ENCODE measurements at places on chromosomes 2 and 18.

DNA sequence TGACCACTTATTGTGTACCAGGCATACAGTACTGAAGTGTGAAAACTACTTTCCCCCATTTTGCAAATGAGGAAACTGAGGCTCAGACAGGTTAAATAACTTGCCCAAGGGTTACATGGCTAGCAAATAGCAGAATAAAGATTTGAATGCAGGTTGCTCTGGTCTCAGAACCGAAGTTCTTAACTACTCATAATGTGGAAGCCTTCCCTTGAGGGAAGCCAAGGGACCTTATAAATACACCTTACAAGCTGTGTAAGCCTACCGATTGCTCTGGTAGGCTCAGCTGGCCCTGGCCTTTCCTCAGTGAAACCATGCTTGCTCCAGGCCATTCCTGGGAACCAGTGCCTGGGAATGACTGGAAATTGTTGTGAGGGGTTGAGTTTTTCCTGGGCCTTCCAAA is 114.6 kb upstream of the CDCA7 start:
- DNase-seq: no peak

GRCh38 chr2:37080689-37081088 is 3.5 kb downstream of the HEATR5B start:
- no peak for DNase-seq

GRCh38 chr18:2923464-2923863 is 76.7 kb downstream of the EMILIN2 start:
- DNase-seq: no peak

GRCh38 chr2:120203251-120204021 is 19.8 kb downstream of the TMEM185B start:
- no peak for DNase-seq

DNA sequence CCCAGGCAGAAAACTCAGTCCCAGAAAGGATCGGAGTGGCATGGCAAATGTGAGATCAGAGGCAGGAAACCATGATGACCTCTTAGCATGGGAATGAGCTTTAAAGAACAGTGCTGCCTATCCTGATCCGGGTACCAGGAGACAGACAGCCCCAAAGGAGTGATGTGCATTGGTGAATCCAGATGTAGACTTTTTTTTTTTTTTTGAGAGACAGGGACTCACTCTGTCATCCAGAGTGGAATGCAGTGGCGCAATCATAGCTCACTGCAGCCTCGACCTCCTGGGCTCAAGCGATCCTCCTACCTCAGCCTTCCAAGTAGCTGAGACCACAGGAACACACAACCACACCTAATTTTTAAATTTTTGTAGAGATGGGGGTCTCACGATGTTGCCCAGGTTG is 122.7 kb downstream of the VAPA start:
- no peak for DNase-seq

DNA sequence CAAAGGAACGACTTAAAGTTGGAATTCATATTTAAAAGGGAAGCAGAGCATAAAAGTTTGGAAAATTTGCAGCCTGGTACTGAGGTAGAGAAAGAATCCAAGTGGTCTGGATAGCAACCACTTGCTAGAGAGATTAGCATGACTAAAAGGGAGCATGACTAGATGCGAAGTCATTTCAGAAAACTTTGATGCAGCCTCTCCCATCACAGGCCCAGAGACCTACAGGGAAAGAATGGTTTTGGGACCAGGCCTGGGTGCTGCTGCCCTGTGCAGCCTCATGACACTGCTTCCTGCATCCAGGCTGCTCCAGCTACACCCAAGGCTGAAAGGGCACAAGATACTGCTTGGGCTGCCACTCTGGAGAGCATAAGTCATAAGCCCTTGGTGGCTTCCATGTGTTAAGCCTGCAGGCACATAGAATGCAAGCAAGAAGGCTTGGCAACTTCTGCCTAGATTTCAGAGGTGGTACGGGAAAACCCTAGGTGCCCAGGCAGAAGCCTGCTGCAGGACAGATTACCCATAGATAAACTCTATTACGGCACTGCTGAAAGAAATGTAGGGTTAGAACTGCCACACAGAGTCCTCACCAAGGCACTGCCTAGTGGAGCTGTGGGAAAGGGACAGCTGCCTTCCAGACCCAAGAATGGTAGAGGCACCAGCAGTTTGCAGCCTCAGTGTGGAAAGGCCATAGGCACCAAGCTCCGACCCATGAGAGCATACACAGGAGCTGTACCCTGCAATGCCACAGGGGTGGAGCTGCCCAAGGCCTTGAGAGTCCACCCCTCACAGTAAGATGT is 12.6 kb upstream of the CHN1 start:
- DNase-seq: no peak

DNA sequence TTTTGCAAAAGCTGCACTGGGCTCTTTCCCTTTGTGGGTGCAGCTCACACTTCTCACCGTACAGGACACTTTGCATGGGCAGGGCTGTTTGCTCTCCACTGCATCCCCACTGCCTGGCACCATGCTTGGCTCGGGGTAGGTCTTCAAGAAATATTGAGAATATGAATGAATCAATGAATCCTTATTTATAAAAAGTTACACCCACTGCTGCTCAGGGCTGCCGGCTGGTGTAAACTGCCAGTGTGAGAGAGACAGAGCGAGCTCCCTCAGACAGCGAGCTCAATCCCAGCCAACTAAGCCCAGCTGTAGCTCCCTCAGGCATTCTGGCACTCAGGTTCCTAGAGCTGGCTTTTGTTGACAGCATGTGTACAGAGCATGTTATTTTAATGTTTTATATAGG is 3.4 kb downstream of the TMEM185B start:
- no peak for DNase-seq

GRCh38 chr18:21194871-21195771 is 46.9 kb upstream of the GREB1L start:
- DNase-seq: no peak

DNA sequence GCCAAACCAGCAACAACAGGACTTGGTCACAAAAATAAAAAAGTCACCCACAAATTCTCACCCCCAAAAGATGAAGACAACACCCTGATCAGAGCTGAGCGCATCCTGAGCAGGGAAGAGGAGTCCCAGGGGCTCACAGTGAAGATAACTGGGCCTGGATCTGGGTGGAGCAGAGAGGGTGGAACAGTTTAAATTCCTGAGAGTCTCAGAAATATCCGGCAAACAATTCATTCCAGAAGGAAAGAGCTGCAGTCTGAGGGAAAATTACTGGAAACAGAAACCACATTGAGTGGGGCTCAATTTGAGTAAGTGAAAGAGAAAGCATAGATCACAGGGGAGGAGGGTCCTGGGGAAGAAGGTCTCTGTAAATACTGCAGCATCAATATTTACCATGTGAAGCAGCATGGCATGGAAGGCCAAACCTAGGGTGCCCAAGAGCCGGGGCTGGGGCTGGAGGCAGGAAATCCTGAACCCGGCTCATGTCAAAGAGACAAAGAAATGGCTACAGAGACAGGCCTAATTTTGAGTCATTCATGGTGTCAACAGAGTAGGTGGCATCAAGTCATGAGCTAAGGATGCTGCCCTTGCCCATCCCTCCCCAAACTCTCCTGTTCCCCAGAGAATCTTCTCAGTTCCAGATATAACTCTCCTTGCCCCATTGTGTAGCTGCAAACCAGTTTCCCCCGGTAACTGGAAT is 61.4 kb upstream of the ZBTB7C start:
- no peak for DNase-seq

GRCh38 chr18:77151772-77152520 is 19.4 kb upstream of the MBP start:
- DNase-seq: no peak

- DNase-seq: no peak
Observed at GRCh38 chr18:59957957-59958356, 58.2 kb downstream of the PMAIP1 start.

GRCh38 chr2:24339856-24340262 is 20.5 kb downstream of the ITSN2 start:
- DNase-seq: no peak

GRCh38 chr2:7118606-7119131 is 201.5 kb downstream of the RNF144A start:
- no peak for DNase-seq

GRCh38 chr2:238720232-238720672 is 127.6 kb upstream of the TWIST2 start:
- DNase-seq: no peak

DNA sequence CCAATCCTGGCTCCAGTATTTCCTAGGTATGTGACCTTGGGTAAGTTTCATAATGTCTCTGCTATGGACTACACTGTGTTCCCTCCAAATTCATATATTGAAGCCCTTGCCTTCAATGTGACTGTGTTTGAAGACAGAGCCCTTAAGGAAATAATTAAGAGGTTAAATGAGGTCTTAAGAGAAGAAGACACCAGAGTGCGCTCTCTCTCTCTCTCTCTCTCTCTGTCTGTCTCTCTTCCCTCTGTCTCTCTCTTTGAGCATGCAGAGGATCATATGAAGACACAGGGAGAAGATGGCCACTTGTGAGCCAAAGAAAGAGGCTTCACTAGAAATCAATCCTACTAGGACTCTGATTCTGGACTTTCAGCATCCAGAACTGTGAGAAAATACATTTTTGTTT is 52.2 kb downstream of the NXPH2 start:
- no peak for DNase-seq

DNA sequence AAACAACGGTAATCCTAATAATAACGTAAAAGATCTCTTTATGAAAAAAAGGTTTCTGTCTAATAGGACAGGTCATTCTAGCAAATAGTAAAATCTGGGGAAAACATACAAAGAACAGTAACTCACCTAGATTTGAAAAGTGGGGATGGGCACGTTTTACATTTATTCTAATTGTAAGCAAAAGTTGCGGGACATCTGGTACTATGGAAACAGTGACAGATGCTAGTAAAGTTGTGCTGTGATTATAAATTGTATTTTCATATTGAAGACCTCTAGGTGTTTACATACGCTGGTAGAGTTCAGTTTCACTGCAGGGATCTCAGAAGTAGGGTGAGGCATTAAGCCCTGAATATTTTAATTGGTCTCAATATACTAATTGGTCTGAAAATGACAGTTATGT is 422.5 kb downstream of the DPP10 start:
- DNase-seq: no peak

GRCh38 chr2:54995553-54995952 is 54.7 kb downstream of the RTN4 start:
- no peak for DNase-seq

DNA sequence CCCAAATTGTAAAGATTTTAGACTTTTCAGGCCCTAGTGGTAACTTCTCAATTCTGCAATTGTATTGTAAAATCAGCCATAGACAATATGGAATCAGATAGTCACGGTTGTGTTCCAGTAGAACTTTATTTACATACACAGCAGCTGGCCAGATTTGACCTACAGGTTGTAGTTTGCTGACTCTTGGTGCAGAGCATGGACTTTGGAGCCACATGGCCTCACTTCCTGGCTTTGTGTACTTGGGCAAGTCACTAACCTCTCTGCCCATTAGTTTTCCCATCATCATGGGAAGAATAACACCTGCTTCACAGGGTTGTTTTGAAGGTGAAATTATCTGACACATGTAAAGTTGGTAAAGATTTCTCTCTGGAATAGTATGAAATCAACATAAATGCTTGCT is 147.6 kb downstream of the TMEM200C start:
- no peak for DNase-seq

GRCh38 chr18:7291046-7291445 is 60.2 kb downstream of the LRRC30 start:
- no peak for DNase-seq

DNA sequence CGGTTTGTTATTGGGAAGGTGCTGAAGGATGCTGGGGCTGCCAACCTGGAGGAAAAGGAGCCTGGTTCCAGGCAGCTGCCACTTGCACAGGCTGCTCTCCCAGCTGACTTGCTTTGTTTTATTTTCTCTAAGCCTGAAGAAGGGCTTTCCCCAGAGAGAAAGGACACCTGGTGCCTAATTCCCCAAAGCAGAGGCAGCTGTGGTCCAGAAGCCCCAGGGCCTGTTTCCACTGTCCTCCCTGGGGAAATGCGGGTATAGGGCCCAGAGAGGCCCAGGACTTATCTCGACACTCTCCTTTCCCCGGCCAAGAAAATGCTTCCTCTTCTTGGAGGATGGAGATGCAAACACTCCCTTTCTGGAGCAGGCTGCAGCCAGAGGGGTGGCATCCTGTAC is 30.1 kb downstream of the INO80C start:
- DNase-seq: no peak

- no peak for DNase-seq
Observed at GRCh38 chr2:108594982-108595464, 60.8 kb downstream of the LIMS1 start.

- DNase-seq: no peak
Observed at GRCh38 chr2:29000481-29000880, 19.4 kb downstream of the TOGARAM2 start.

GRCh38 chr2:236715077-236715476 is 145.5 kb downstream of the ACKR3 start:
- no peak for DNase-seq

GRCh38 chr2:134207589-134208209 is 46.2 kb upstream of the MGAT5 start:
- peak; percentile 39 for DNase-seq

DNA sequence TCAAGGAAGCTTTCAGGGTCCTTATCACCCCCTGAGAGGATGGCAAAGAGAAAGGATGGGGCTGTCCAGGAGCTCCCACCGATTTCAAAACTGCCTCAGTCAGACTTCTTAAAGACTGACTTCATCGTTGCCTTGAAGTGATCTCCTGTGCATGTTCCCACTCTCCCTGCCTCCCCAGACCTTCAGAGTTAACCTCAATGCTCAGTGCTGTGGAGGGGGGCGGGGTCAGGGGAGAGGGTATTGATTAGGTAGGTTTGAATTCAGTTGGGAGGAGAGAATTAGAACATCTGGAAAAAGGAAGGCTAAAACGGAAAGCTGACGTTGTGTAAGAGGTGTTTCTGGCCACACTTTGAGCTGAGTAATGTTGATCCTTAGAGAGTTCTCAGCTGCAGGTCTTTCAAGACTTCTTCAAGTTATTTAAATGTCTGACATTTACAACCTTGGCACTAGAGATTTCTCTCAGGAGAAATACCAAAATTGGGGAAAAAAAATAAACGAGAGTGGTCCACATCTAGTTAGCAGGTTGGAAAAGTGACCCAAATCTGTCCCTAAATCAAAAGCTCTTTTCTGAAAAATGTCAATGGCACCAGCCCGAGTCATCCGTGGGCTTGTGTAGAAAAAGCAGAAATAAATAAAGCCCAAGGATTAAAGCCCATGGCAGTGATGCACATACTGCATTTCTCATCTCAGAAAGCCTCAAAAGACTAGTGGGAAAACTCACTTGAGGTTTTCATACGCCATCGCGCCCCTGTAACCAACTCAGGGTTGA is 134.7 kb upstream of the EPAS1 start:
- DNase-seq: no peak

- no peak for DNase-seq
Observed at GRCh38 chr2:84629550-84629949, 113.3 kb downstream of the DNAH6 start.

GRCh38 chr18:63773551-63773950 is 1.7 kb upstream of the SERPINB7 start:
- DNase-seq: no peak
